ENCODE measurements at places on chromosomes 13 and 19.

GRCh38 chr19:48636859-48637448, at the start of gene DBP:
TSS of gene DBP (minus strand) at chr19:48637379. CDS start at chr19:48636994, 385 bp downstream.
- DNase-seq, result peak; percentile 53

DNA sequence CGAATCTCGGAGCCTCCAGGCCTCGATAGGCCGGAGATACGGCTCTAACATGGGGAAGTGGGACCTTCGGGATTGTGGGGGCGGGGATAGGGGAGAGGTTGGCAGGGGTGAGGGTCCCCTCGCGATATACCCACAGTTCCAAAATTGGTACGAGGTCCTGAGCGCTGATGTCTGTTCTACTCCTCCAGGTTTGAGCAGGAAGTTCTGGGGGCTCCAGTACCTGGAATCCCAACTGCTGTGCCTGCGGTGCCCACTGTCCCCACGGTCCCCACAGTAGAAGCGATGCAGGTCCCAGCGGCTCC, 447 bp downstream of the RBM42 start:
- no peak for DNase-seq

DNA sequence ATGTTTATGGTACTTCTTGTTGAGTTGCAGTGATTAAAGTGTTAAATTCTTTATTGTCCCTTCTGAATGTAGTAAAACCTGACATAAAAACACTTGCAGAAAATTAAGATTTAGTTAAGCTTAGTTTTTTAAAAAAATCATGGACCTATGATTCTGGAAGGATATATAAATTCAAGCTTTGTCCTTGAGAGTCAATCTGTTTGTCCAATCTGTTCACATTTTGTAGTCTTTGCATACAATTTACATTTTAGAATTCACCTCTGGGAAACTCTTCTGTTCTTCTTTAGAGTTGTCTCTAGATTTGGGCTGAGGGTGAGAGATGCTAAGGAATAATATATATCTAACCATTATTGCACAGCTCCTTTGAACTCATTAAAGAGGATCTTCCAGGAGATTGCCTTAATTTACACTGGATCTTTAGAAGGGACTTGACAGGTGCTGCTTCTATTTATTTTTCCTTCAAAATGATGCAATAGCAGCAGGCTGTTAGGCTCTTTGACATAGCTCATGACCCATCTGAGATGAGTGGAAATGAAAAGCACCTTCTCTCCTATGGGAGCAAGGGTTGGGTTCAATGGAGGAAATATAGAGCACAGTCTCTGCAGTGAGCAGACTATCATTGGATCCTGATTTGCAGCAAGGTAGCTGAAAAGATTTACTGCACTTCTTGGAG, 433.9 kb downstream of the GPC6 start:
- no peak for DNase-seq

- DNase-seq, result no peak
Measured at GRCh38 chr13:65803530-65804392, 1426.4 kb downstream of the PCDH9 start.

GRCh38 chr13:24709186-24709913, 29.1 kb downstream of the ATP12A start:
- no peak for DNase-seq

DNA sequence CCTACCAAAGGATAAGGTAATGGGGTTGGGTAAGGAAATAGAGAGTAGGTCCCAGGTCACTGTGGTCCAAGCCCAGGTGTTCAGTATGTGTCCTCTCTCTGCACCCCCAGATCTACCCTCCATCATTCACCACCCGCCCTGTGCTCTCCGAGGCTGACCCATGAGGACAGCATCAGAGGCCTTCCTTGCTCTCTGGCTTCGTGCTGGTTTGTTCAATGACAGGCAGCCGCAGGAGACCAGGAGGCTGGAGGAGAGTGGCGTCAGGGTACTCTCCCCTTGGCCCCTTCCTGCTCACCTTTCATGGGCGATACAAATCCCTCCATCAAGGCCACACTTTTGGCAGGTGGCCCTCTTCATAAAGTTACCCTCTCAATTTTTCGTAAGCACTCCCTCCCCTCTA, 1.7 kb downstream of the TUBA3C start:
- DNase-seq, result no peak

GRCh38 chr19:50314724-50315708, 14.2 kb downstream of the KCNC3 start:
- DNase-seq, result no peak

DNA sequence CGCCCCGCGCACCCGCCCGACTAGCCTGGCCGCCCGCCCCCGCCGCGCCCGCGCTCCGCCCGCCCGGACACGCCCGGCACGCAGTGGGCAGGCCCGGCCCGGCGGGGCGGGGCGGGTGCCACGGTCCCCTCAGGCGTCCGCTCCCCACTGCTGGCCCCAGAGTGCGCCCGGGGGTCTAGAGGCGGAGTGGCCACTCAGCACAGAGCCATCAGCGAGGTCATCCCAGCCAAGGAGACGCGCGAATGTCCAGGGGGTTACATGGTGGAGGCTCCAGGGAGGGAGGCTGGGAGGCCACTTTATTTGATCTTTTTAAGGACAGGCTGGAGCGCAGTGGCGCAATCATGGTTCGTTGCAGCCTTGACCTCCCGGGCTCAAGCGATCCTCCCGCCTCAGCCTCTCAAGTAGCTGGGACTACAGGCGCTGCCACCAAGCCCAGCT, 236 bp upstream of the TINCR start:
- DNase-seq, result no peak

- DNase-seq, result no peak
Measured at GRCh38 chr13:106047859-106048258, 487.6 kb downstream of the EFNB2 start.

DNA sequence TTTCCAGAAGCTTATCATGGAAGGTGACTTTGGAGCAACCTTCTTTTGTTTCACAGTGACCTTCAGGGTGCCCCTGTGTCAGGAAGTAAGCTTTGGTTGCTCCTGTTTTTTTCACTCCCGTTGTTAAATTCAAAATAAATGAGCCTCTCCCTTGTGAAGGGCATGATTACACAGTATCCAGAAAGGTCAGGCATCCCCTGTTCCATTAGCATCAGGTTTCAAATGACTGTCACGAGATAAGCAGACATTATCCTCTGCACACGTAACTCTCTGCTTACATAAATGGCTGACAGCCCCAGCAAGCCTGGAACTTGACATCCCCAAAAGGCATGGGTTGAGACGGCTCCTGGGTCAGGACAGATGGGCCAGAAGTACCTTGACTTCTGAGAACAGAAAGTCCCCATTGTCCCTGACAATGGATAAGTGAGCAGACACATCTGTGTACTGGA, 52.0 kb downstream of the RAB20 start:
- no peak for DNase-seq

GRCh38 chr19:30070198-30070967, 128.3 kb downstream of the URI1 start:
- DNase-seq, result no peak

DNA sequence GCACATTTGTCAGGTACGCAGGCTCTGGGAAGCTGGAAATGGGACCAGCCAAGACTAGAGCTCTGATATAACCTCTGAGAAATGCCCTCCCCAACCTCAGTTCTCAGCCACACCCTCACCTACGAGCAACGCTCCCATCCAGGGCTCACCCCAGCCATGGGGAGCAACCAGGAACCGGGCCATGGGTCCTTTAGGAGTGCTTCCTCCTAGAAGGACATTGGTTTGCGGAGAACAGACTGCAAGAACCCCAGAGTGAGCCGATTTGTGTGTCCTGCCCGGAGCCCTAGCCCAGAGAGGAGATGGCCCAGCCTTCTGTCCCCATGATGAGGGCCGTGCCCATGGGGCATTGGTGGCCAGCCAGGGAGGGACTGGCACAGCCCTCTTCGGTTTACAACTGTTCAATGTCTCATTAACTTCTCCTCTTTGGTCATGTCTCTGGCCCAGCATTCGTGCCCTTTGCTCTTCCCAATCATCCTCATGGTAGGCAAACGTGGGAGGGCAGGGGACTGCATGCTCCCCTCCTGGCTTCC, 32.9 kb upstream of the IGSF23 start:
- DNase-seq, result no peak

GRCh38 chr19:33124207-33125098, 7.5 kb upstream of the WDR88 start:
- no peak for DNase-seq

DNA sequence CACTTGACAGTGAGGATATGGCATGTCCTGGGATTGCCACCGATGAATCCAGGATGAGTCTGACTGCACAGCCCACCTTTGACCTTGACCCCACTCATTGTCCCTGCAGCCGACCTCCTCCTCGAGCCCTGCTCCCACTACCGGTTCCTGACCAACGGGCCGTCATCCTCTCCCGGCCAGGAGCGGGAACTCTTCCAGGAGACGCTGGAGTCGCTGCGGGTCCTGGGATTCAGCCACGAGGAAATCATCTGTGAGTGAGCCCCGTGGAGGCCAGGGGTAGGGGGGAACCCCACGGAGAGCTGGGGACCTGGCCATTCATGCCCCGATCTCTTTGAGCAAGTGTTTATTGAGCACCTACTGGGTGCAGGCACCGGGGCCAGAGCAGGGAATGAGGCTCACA, 28.4 kb downstream of the MYH14 start:
- DNase-seq, result no peak

DNA sequence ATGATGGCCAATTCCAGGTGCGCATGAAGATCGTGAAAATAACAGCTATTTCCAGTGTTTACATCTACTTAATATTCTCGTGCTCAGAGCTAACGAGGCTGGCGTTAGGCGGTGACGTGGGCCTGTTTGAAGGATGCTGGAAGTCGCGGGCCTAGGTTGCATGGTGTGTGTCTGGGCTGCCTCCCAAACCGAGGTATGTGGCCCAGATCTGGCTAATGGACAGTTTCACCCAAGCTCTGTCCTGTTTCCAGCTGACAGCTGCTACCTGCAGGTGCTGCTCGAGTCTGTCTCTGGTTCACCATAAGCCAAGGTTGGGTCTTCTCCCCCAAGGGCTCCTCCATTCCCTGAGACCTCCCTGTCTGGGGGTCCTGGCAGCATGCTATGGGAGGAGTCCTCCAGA, 40.5 kb upstream of the KCTD15 start:
- no peak for DNase-seq

GRCh38 chr13:39788102-39788501, 132.6 kb downstream of the COG6 start:
- no peak for DNase-seq

DNA sequence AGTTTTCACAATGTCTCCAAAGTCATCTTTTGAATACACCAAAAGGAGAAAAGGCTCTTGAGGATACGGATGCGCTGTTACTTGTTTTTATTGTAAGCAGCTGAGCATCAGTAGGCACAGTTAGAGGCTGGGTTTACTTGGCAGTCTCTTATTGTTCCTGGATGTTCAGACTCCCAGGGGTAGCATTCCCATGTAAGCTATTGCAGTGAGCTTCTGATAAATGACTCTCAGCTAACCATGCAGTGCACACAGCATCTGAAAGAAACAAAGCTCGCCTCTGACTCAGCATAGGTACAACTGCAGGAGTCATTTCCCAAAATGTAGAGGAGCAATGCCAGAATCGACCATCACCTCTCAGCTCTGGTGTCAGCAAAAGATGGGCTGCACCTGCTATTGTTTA, 84.8 kb downstream of the DCT start:
- no peak for DNase-seq

DNA sequence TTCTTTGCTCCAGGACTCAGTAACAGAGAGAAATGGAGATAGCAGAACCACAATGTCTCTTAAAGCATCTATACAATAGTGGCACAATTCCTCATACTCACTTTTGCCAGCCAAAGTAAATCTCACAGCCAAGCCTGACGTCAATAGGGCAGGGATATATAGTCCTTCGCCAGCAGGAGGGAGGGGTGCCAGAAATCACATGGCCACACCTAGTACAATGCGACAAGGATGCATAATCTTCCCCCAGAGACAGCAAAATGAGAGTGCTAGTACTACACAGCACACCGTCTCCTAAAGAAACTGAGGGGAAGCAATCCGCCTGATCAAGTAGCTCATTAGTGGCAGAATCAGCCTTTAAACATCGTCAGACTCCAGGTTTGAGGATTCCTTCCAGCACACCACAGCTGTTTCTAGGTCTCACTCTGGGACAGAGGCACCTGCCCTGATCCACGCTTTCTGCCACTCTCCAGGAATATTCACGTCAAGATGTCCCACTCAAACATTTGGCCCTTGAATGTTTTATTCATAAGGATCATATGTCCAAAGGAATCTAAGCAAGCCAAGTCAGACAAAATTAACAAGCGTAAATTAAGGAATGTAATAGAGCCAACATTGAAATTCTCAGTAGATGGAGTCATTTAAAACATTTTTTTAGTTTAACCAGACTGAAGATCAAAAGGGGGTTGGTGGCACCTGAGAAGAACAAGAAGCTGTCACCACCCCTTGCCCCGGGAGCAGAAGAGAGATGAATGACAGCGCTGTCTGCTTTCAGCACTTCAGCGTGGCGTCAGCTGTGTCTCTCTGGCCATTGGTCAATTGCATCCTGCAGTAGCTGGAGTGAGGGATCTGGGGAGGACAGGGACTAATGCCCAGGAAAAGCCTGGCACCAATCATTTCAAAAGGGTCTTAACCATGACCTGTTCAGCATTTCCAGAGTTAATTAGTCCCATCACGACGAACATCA, 63.5 kb upstream of the SERP2 start:
- DNase-seq, result no peak

- no peak for DNase-seq
Measured at GRCh38 chr19:16380314-16380695, 55.7 kb downstream of the KLF2 start.

GRCh38 chr13:105345730-105346129, 1189.7 kb downstream of the EFNB2 start:
- DNase-seq, result no peak

All from suppressor macrophage (primary cell).